ENCODE measurements at places on chromosomes 4 and X. TPM values are rescaled to one million over a fixed set of nuclear protein-coding genes. Genes with fewer than 3 reads are reported as not detected.

GRCh38 chr4:169583563-169583962, 28.8 kb downstream of the NEK1 start:
- H3K36me3 ChIP-seq = peaks cover 48% of the 10 kb centered on the region
- no peak overlapping the region for H3K4me3 ChIP-seq
- no peak for ATAC-seq
- H3K27me3 ChIP-seq = no peaks in the 10 kb centered on the region

GRCh38 chrX:20517565-20517964, 250.9 kb upstream of the RPS6KA3 start:
- no peak for ATAC-seq
- no peaks in the 10 kb centered on the region for H3K36me3 ChIP-seq
- H3K4me1 ChIP-seq = peaks cover 12% of the 10 kb centered on the region

DNA sequence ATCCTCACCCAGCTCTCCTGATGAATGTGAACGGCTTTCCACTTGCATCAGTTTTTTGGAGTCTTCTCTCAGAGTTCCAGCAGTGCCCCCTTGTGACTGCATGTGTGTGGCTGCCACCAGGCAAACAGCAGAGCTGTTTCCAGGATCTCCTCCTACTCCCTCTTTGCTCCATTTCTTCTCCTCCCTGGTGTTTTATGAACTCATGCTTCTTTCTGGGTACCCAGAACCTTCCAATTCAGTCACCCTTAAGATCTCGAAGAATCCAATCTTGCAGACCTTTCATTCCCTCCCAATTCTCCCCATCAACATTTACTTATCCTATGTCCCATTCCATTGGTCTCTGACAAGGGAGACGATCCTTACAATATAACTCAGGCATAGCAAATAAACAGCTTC, 6.8 kb upstream of the TCEANC start:
- ATAC-seq = peak; percentile 26
- no peaks in the 10 kb centered on the region for H3K27me3 ChIP-seq
- peak overlapping the region; percentile 54 for H3K27ac ChIP-seq
- H3K4me3 ChIP-seq = no peak overlapping the region
- no peaks in the 10 kb centered on the region for H3K36me3 ChIP-seq

DNA sequence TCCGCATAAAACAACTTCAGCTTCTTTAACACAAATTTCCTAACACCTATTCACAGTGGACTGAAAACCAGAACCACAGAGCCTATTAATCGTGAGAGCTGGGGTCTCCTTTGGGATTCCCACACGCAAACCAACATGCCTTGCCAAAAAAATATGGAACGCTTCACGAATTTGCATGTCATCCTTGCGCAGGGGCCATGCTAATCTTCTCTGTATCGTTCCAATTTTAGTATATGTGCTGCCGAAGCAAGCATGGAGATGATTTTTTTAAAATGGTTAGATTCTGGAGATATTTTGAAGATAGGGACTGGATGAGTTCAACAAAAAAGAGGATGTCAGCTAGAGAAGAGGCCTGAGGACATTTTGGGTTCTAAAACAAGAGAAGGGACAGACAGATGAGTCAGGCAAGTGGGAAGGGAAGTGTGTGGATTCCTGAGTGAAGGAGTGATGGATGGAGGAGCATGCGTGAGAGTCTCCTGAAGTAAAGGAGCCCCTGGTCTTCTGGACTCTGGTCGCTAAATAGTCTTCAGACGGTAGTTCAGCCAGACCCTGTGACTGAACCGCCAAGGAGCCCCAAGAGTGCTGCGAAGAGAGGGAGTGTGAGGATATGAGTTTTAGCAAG, 9.5 kb upstream of the GATA1 start:
- no peaks in the 10 kb centered on the region for H3K36me3 ChIP-seq
- H3K4me3 ChIP-seq = no peak overlapping the region
- no peak overlapping the region for H3K27ac ChIP-seq
- ATAC-seq = no peak
- peaks cover 4% of the 10 kb centered on the region for H3K27me3 ChIP-seq

DNA sequence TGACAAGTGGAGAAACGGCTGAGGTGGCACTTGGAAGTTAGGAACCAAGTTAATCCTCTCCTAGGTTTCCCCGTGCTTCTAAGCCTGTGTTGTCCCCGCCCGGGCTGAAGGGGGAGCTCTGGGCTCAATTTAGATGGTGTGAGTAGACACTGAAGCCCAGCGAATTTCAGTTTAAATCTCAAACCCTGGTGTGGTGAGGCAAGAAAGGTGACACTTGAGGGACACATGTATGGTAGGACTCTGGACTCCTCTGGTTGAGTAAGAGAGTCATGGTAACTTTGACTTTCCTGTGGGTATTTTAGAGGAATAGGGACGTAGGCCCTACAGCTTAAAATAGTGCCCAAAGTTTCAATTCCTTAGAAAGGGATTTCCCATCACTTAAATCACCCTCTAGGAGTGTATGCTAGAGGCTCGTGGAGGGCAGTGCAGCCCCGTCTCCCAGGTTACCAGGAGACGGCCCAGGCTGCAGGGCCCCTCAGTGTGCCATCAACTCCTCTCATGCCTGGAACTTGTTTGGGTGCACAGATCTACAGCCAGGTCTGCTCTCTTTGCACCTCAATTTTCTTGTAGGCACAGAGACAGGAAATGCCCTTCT, 24.0 kb downstream of the HAND2 start:
- H3K4me1 ChIP-seq = peaks cover 9% of the 10 kb centered on the region
- H3K27ac ChIP-seq = no peak overlapping the region
- peak; percentile 47 for ATAC-seq
- no peak overlapping the region for H3K4me3 ChIP-seq

- no peak overlapping the region for H3K4me3 ChIP-seq
- no peaks in the 10 kb centered on the region for H3K27me3 ChIP-seq
- H3K4me1 ChIP-seq = no peaks in the 10 kb centered on the region
These were observed 5.7 kb downstream of the KCND1 start for GRCh38 chrX:48965959-48966358.

DNA sequence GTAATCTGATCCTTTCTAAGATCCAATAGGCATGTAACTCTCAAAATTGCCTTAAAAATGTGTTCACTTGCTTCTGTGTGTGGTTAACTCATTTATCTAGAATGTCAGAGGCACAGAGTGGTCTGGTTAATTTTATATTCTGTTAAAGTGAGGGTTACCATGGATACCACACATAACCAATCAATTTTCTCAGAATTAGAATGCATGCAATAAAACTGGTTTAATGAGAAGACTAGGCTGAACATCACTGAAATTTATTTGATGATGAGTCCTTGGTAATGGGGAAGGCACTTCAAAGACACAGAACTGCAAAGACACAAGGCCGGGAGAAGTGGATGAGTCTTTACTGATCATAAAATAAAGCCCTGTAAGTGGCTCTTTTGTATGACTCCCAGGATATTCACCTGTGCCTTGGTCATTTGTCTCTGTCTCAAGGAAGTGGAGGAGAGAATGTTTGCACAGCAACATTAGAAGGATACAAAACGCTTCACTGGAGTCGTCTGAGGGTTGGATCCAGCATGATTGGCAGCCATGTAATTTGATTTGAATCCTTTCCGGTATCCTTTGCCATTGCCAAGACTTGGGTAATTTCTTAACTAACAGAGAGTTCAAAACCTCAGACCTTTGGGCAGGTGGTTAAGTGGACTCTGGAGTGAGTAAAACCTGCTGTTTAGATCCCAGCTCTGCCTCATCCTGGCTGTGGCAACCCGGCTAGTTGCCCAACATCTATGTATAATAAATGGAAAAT, 94.0 kb upstream of the RBPJ start:
- no peak for ATAC-seq
- no peak overlapping the region for H3K4me3 ChIP-seq
- no peaks in the 10 kb centered on the region for H3K36me3 ChIP-seq
- H3K4me1 ChIP-seq = no peaks in the 10 kb centered on the region
- H3K27me3 ChIP-seq = no peaks in the 10 kb centered on the region

- no peak for ATAC-seq
- H3K27me3 ChIP-seq = peaks cover 7% of the 10 kb centered on the region
- H3K4me3 ChIP-seq = no peak overlapping the region
- no peaks in the 10 kb centered on the region for H3K36me3 ChIP-seq
- no peak overlapping the region for H3K27ac ChIP-seq
These were observed 183.2 kb upstream of the HS3ST1 start for GRCh38 chr4:11611868-11612267.

DNA sequence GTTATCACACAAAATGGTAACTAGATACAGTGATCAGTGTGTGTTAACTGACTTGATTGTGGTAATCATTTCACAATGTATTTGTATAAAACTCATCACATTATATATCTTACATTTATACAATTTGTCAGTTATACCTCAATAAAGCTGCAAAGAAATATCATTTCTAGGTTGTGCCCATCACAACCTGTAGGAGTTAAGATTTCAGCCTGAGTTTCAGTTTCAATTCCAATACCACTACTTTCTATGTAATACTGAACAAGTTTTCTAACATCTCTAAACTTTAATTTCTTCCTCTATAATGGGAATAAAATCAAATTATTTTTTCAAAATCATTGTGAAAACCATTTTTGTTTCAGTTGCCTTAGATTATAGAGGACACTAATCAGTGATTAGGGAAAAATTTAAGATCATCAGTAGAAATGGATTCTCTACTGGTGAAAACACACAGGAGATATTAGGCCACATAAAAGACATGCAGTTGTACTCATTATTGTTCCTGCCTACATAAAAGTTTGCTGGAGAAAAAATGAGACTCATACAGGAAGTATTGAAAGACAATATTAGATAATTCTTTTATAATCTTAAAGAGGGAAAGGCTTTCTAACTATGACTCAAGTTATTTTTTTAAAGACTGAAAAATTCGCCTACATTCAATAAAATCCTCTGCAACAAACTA, 18.4 kb upstream of the TBC1D1 start:
- H3K27ac ChIP-seq = no peak overlapping the region
- ATAC-seq = peak; percentile 31
- H3K4me1 ChIP-seq = peaks cover 5% of the 10 kb centered on the region
- no peak overlapping the region for H3K4me3 ChIP-seq
- H3K36me3 ChIP-seq = peaks cover 8% of the 10 kb centered on the region
- no peaks in the 10 kb centered on the region for H3K27me3 ChIP-seq

DNA sequence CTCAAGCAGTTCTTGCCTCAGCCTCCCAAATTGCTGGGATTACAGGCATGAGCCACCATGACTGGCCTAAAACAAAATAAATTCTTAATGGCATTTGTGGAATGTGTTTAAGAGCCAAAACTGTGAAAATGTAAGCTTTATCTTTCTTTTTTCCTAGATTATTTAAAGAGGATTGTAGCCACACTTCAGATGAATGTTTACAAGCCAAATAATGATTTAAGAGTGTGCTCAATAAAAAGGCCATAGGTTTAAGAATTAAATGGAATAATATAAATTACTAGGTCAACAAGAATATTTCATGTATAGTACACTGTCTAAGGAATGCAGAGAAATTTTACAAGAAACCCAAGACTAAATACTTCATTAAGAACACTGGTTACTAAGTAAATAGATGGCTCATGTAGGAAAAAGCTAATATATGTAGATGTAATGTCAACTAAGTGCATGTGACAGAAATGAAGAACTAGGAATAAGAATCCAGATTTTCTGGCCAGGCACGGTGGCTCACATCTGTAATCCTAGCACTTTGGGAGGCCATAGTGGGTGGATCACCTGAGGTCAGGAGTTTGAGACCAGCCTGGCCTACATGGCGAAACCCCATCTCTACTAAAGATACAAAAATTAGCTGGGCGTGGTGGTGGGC, 21.3 kb upstream of the UGDH start:
- H3K4me3 ChIP-seq = no peak overlapping the region
- no peaks in the 10 kb centered on the region for H3K4me1 ChIP-seq
- ATAC-seq = no peak
- no peaks in the 10 kb centered on the region for H3K36me3 ChIP-seq
- no peaks in the 10 kb centered on the region for H3K27me3 ChIP-seq
- no peak overlapping the region for H3K27ac ChIP-seq

DNA sequence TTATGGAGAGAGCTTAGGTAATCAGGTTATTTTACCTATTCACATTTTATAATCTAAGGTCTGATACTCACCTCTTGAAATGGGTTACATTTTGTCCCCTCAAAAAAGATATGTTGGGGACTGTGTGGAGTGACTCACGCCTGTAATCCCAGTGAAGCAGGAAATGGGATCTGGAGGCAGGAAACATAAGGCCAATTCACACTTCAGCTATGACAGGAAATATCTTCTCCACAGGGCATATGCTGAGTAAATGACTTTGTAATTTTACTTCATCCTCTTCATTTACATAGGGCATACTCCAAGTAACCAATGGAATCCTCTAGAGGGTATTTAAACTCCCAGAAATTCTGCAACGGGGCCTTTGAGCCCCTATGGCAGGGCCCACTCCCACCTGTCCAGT, 54.8 kb upstream of the ZMAT1 start:
- H3K4me1 ChIP-seq = no peaks in the 10 kb centered on the region
- H3K4me3 ChIP-seq = no peak overlapping the region
- no peak for ATAC-seq
- H3K36me3 ChIP-seq = no peaks in the 10 kb centered on the region
- H3K27ac ChIP-seq = no peak overlapping the region

DNA sequence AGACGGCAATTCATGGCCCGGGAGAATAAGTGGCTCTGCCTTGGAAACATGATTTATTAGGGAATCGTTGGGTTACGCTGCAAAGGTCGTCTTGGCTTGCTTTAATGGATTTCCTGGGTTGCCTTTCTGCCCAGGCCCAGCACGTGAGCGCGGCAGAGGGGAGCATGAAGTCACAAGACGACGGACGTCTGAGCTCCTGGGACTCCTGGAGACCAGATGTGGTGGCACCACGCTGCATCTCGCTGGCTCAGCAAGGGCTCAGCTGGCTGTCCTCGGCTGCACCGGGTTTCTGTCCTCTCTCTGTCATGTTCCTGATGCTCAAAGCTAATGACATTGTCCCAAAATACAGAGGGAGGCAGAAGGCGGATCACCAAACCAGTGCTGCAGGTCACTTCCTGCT, 61.2 kb downstream of the C4orf50 start:
- H3K36me3 ChIP-seq = no peaks in the 10 kb centered on the region
- no peaks in the 10 kb centered on the region for H3K4me1 ChIP-seq
- no peak overlapping the region for H3K27ac ChIP-seq
- no peaks in the 10 kb centered on the region for H3K27me3 ChIP-seq

DNA sequence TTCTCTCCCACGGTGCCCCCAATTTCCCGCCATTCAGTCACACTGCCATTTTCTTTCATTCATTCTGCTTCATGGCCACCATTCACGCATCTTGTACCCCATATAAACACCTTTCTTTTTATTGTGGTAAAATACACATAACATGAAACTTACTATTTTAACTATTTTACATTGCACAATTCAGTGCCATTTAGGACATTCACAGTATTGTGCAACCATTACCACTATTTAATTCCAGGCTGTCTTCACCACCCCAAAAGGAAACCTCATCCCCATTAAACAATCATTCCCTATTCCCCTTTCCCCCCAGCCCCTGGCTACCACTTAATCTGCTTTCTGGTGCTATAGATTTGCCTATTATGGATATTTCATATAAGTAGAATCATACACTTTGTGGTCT, 15.9 kb downstream of the SPACA5 start:
- H3K4me1 ChIP-seq = peaks cover 10% of the 10 kb centered on the region
- no peaks in the 10 kb centered on the region for H3K27me3 ChIP-seq
- H3K36me3 ChIP-seq = no peaks in the 10 kb centered on the region

- H3K27ac ChIP-seq = peak overlapping the region; percentile 94
- H3K4me1 ChIP-seq = peaks cover 9% of the 10 kb centered on the region
- no peak for ATAC-seq
- peaks cover 20% of the 10 kb centered on the region for H3K36me3 ChIP-seq
- peak overlapping the region; percentile 95 for H3K4me3 ChIP-seq
These were observed 934 bp upstream of the SEC31A start for GRCh38 chr4:82891707-82892466.

- no peaks in the 10 kb centered on the region for H3K4me1 ChIP-seq
- ATAC-seq = no peak
- H3K27ac ChIP-seq = no peak overlapping the region
- H3K4me3 ChIP-seq = no peak overlapping the region
- H3K27me3 ChIP-seq = no peaks in the 10 kb centered on the region
These were observed 54.1 kb downstream of the TLR10 start for GRCh38 chr4:38728631-38729141.

UGT2A1 gene
- not detected for total RNA-seq

XAGE1A gene
- not detected for total RNA-seq

TMEM156 gene
- total RNA-seq = 37.9 TPM

HTATSF1 gene
- 65.5 TPM for total RNA-seq

FAM236C gene
- not detected for total RNA-seq

DRD5 gene
- not detected for total RNA-seq
